ENCODE measurements at places on chromosomes 1 and 21. TPM values are rescaled to one million over a fixed set of nuclear protein-coding genes. Genes with fewer than 3 reads are reported as not detected.
A peak's percentile ranks its signal among the peaks of the same experiment; 100 is the strongest.

GRCh38 chr1:15113146-15113545 lies 40.4 kb upstream of the TMEM51 start:
- H3K27me3 ChIP-seq, result no peaks in the 10 kb centered on the region
- no peak for DNase-seq
- no peak overlapping the region for H3K27ac ChIP-seq
- H3K4me1 ChIP-seq, result peaks cover 15% of the 10 kb centered on the region
- H3K4me3 ChIP-seq, result no peak overlapping the region
- no peaks in the 10 kb centered on the region for H3K36me3 ChIP-seq

GRCh38 chr1:227437495-227438008 lies 119.3 kb upstream of the CDC42BPA start:
- H3K27me3 ChIP-seq, result no peaks in the 10 kb centered on the region
- H3K36me3 ChIP-seq, result no peaks in the 10 kb centered on the region
- DNase-seq, result peak; percentile 82
- peak overlapping the region; percentile 61 for H3K4me3 ChIP-seq

GRCh38 chr1:225891229-225891972 lies 2.5 kb upstream of the LEFTY1 start:
- H3K36me3 ChIP-seq, result no peaks in the 10 kb centered on the region
- H3K27ac ChIP-seq, result no peak overlapping the region
- no peaks in the 10 kb centered on the region for H3K4me1 ChIP-seq

DNA sequence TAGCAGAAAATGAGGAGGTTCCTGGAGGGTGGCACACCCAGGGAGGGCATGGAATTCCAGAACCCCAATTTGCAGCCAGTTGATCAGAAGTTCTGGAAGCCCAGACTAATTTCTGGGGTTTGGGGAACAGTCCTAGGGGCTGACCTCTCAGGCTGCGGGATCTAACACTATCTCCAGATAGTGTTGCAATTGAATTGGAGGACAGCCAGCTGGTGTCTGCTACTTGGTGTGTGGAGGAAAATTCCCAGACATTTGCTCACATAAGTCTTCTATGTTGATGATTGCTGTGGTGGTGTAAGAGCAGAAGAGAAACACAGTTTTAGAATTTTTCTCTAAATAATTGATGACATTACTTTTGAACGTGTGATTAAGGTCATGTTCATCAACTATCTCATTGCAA lies 154.3 kb upstream of the RNPC3 start:
- H3K36me3 ChIP-seq, result no peaks in the 10 kb centered on the region
- DNase-seq, result no peak
- no peak overlapping the region for H3K4me3 ChIP-seq
- H3K27me3 ChIP-seq, result no peaks in the 10 kb centered on the region
- H3K4me1 ChIP-seq, result no peaks in the 10 kb centered on the region

GRCh38 chr1:178716111-178716510 lies 8.9 kb upstream of the RALGPS2 start:
- no peak overlapping the region for H3K4me3 ChIP-seq
- no peak for DNase-seq
- H3K27me3 ChIP-seq, result no peaks in the 10 kb centered on the region
- peaks cover 10% of the 10 kb centered on the region for H3K4me1 ChIP-seq
- H3K36me3 ChIP-seq, result no peaks in the 10 kb centered on the region
- H3K27ac ChIP-seq, result peak overlapping the region; percentile 42

- no peak for DNase-seq
- no peak overlapping the region for H3K27ac ChIP-seq
- H3K36me3 ChIP-seq, result no peaks in the 10 kb centered on the region
- no peak overlapping the region for H3K4me3 ChIP-seq
- peaks cover 30% of the 10 kb centered on the region for H3K4me1 ChIP-seq
Measured at GRCh38 chr1:12183095-12183794, 16.5 kb downstream of the TNFRSF1B start.

Gene GJA5
- polyA plus RNA-seq, result not detected

DNA sequence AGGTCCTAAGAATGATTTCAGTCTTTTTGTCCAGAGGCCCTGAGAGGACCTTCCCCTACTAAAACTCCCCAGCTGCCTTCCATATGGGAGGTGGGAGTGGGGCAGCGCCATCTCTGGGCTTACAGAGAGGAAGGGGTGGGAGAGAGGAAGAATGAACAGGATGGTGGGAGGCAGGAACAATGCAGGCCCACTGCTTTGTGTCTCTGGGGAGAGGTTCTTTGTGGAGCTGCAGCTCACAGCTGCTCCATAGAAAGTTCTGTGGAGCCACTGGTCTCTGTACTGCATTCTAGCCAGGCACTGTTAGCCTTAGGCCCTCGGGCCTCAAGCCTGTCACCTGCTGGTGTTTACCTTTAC lies 43.6 kb upstream of the A3GALT2 start:
- no peak overlapping the region for H3K27ac ChIP-seq
- no peak overlapping the region for H3K4me3 ChIP-seq
- no peaks in the 10 kb centered on the region for H3K4me1 ChIP-seq
- peaks cover 8% of the 10 kb centered on the region for H3K36me3 ChIP-seq
- H3K27me3 ChIP-seq, result no peaks in the 10 kb centered on the region

Gene SLC37A1
- 2.8 TPM for polyA plus RNA-seq

DNA sequence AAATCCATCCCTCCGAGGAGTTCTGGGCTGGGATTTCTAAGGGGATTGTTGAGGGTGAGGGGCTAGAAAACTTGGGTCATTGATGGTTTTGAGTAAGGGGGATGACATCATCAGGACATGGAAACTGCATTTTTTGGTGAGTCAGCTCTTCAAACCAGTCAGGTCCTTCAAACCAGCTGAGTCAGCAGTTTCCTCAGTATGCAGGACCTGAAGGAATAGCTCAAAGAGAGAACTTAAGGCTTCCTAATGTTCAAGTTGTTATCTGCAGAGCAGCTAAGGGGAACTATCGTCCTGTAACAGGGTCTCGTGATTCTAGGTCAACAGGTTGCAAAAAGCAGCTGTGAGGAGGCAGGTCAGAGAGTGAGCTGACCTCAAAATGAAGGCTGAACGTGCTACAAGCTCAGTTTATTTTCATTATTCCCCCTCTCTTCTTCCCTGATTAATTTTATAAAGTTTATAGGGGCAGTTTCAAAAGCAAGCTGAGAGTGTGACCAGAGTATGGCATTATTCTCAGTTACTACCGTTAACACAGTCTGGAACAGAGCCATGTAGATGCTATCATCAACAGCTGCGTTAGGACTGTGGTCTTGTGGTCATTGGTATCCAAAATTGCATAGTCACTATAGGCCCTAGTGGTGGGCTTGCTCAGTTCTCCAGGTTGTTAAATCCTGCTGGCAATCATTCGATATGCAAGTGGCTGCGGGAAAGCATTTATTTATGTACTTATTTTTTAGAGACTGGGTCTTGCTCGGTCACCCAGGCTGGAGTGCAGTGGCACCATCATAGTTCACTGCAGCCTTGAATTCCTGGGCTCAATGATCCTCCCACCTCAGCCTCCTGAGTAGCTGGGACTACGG lies 10.7 kb upstream of the SDC3 start:
- H3K4me3 ChIP-seq, result no peak overlapping the region
- H3K36me3 ChIP-seq, result no peaks in the 10 kb centered on the region
- H3K4me1 ChIP-seq, result peaks cover 12% of the 10 kb centered on the region
- DNase-seq, result no peak
- no peak overlapping the region for H3K27ac ChIP-seq

GRCh38 chr1:173113015-173113741 lies 62.4 kb upstream of the TNFSF18 start:
- H3K4me1 ChIP-seq, result peaks cover 3% of the 10 kb centered on the region
- H3K4me3 ChIP-seq, result no peak overlapping the region
- no peaks in the 10 kb centered on the region for H3K27me3 ChIP-seq
- no peaks in the 10 kb centered on the region for H3K36me3 ChIP-seq
- H3K27ac ChIP-seq, result peak overlapping the region; percentile 14
- DNase-seq, result no peak

GRCh38 chr1:185601189-185601588 lies 133.0 kb upstream of the HMCN1 start:
- H3K4me3 ChIP-seq, result no peak overlapping the region
- H3K27me3 ChIP-seq, result no peaks in the 10 kb centered on the region
- H3K27ac ChIP-seq, result no peak overlapping the region
- H3K36me3 ChIP-seq, result no peaks in the 10 kb centered on the region
- no peaks in the 10 kb centered on the region for H3K4me1 ChIP-seq
- DNase-seq, result no peak

- H3K27me3 ChIP-seq, result no peaks in the 10 kb centered on the region
- DNase-seq, result peak; percentile 34
- H3K36me3 ChIP-seq, result no peaks in the 10 kb centered on the region
- no peak overlapping the region for H3K27ac ChIP-seq
- H3K4me3 ChIP-seq, result no peak overlapping the region
Measured at GRCh38 chr1:245079021-245079609, 75.7 kb upstream of the KIF26B start.
